Activated CD4-positive, alpha-beta T cell treated with anti-CD3 and anti-CD28 coated beads for 36 hours (primary cell): ENCODE measurements at places on chromosomes 3 and 15.

DNA sequence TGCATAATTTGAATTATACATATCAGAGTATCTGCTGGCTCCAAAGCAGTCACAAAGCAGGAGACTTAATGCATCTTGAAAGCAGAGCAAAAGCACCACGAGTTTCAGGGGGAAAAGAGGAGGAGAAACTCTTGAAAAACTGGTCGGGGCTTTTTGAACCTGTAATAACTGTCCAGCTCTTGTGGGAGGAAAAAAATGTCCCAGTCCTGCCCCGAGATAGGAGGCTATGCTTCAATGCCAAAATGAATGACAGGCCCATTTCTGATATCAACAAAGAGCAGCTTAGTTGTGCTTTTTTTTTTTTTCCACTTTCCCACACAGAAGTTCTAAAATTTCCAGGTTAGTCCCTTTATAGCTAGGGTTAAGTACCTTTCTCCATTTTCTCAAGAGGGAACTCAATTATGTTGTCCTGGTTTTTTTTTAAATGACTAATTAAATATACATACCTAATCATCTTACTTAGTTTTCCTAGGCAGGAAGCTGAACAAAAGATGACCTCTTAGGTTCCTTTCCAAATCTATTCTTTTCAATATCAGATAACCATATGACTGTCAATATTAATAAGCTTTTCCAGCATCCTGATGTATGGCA is 120.2 kb downstream of the TFDP2 start:
- DNase-seq, result no peak

DNA sequence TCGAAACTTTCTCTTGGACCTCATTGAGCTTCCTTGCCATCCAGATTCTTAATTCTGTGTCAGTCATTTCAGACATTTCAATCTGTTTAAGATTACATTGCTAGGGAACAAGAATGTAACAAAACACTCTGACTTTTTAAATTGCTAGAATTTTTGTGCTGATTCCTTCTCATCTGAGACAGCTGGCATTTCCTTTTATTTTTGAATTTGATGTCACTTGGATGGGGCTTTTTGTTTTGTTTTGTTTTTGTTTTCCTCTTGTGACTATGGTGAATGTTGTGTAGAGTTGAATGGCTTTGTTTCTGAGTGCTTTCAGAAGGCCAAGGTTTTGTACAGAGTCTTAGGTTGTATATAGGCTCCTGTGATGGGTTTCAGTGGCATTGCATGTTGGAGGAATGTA is 1129.3 kb downstream of the NAALADL2 start:
- DNase-seq, result no peak

DNA sequence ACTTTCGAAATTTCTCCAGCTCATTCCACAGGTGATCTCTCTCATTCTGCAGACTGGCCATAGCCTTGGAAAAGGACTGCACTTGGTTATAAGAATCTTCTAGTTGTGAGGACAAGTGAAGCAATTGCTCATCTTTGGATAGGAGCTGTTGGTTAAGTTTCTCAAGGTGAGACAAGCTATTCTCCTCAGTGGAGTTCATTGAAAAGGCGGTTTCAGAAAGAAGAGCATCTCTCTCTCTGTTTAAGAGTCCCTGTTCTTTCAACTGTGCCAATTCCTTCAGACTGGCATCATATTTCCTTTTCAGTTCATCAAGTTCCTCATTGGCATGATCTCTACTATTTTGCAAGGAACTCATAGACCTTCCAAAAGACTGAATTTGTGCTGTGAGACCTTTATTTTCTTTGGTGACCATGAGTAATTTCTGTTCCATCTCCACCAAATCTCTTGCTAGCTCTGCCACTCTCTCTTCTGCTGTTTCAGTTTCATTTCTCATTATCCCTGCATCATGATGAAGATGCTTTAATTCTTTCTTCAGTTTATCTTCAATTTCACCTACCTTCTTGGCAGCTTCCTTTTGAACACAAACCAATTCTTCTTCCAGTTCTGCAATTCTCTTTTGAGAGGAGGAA is 30.2 kb upstream of the HCLS1 start:
- no peak for DNase-seq

DNA sequence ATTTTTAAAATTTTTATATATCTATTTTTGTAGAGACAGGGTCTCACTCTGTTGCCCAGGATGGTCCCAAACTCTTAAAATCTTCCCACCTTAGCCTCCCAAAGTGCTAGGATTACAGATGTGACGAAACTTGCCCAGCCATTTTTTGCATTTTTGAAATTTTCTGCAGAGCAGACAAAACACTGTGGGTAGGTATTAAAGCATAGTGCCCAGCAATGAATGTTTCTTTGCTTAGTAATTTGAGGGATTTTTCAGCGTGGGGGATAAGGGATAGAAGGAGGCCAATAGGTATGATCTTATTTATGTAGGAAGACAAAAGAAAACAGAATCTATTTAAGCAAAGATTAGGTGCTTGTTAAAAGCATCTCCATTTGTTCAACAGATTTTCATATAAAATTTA is 446.8 kb upstream of the DPH6 start:
- no peak for DNase-seq
